ENCODE measurements at places on chromosomes 5 and 9.

GRCh38 chr5:178545941-178546674, 44.1 kb downstream of the COL23A1 start:
- DNase-seq, result no peak

- no peak for DNase-seq
These were observed 327.0 kb upstream of the TNC start for GRCh38 chr9:115444959-115445358.

- no peak for DNase-seq
These were observed 22.4 kb downstream of the NIPSNAP3B start for GRCh38 chr9:104786293-104786692.

DNA sequence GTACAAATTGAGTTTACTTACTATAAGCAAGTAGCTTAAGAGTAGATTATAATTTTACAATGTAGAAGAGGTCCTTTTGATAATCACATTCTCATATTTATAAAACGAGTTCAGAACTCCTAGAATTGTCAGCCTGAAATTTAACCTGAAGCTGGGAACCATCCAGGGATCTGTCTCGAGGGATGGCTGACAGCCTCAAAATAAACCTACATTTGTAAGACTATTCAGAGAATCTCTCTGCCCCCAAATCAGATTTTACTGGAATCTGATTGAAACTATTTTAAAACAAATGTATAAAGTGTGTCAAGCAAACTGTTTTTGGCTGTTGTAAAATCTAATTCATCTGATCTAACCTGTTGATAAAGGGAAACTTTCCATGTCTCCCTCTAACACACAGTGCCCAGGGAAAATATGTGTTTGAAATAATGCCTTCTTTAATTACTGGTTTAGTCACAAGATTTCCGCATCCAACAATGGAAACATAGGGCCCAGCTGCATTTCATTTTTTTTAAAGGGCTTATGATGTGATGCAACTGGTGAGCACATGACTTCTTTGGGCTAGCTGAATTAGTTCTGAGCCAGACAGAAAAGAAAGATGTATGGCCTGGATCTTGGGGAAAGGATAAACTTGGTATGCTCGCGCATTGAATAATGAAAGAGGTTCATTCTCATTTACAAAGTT, 30.3 kb downstream of the SLC25A46 start:
- DNase-seq, result no peak

DNA sequence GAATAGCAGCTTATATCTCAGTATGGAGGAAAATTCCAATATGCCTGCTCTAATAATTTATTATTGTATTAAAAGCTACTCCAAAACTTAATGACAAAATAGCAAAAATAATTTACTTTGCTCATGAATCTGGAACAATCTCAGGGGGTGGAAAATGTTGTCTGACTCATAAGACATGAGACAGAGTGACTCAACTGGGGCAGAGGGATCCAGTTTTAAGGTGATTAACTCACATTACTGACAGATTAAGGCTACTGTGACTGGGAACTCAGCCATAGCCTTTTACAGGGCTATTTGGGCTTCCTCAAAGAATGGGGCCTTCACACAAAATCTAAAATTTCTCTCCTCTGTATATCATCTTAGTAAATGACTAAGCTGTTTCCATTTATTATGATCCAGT, 1172.9 kb downstream of the CDH12 start:
- no peak for DNase-seq

- no peak for DNase-seq
These were observed 45.1 kb downstream of the TGFBI start for GRCh38 chr5:136073714-136074529.

GRCh38 chr9:22992780-22993179, 546.2 kb downstream of the DMRTA1 start:
- no peak for DNase-seq

GRCh38 chr5:154118893-154119336, 71.6 kb upstream of the GALNT10 start:
- no peak for DNase-seq

DNA sequence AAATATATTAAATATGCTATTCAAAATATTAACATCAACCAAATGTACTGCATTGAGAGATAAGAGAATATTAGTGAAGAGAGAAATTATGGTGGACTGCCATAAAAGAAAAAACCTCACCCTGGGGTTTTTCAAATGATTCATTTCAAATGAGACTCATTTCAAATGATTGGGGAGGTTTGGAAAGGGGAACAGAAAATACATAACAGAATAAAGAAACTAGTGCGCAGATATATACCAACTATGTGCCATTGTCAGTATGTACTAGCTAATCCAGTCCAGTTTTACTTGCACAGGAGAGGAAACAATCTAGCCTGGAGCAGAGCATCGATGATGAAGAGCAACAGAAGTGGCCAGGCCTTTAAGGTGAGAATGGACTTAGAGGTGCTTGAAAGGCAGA, 651.6 kb upstream of the RORB start:
- no peak for DNase-seq

DNA sequence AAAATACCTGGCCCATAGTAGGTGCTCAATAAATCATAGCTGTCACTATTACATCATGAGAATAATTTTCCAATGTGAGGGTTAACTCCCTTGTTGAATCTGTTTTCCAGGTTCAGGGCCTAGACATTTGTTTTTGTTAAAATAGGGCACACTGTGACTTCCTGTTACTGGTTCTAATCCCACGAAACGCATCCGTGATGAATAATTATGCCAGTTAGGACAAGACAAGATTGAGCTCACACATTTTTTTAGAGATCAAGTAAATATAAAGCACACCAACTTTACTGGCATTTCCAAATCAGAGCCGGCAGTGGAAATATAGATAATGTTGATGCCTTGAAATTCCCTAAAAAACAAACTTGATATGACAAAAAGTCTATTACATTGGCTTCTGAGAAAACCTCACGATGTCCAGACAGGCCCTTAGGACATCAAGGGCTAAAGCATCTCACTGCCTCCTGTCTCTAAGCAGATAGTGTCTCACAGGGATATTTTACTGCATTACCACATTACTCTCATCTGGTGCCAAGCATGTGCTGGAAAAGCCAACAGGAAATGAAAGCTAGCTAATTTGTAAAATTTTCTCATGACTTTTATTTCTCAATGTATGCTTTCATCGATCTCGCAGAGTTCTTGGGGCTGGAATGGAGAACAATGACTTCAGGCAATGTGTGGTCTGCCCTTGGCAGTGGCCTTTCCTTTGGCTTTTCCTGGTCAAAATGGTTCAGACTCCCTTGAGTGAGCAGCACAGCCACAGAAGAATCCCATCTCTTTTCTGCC, 414.3 kb upstream of the PAPPA start:
- no peak for DNase-seq

- DNase-seq, result no peak
These were observed 1272.3 kb upstream of the CDH9 start for GRCh38 chr5:28310696-28311095.

- no peak for DNase-seq
These were observed 38.6 kb downstream of the HTR4 start for GRCh38 chr5:148615644-148616275.

- DNase-seq, result no peak
These were observed 16.4 kb downstream of the SLC12A2 start for GRCh38 chr5:128099944-128100343.

- DNase-seq, result no peak
These were observed 39.5 kb upstream of the MAMDC2 start for GRCh38 chr9:70003901-70004714.

DNA sequence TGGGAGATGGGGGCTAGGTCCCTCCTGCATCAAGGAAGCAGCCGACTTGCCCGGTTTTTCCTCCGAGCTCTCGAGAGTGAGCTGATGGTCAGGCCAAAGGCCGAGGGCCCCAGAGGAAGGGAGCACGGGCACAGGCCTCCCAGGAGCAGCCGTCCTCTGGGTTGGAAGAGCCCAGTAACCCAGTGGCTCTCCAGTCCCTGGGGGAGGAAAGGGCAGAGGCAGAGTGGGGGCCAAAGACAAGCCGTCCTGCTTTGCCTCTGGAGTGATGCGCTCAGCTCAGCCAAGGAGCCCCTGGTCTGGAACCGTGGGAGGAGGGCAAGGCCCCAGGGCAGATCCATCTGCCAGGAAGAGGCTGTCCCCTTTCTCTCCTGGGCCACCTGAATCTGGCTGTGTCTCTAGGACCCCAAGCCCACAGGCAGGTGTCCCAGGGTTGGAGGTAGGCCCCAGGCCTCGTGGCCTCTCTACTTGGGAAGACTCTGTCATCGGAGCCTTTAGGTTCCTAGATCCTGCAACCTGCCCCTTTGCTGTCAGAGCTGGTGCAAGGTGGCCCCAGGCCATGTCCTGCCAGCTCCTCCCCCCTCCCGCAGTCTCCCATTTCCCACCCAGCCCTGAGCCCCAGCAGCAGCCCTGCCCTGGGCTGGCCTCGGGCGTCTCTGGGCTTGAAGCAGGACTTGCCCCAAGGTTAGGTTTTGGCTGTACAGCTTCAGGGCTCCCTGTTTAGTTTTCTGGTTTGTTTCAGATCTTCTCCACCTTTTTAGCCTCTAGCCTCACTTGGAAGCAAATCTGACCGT, 224.1 kb downstream of the CACNA1B start:
- DNase-seq, result no peak

DNA sequence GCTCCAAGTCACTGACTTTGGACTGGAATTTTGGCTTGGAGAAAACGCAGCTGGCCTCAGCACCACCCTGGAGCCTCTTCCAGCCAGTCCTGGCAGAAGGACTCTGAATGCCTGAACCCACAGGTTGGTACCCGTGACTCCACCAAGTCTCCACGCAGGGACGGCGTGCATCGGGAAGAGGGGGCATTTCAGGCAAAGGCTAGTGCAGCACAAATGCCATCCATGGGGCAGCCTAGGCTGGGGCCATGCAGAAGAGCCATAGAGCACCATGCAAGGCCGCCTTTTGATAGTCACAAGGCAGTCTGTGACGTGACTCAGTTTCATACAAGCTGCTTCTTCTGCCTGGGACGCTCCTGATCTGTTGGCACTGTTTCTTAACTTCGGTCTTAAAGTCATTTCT, 28.0 kb downstream of the GDNF start:
- DNase-seq, result no peak

GRCh38 chr9:100222674-100223073, 123.6 kb downstream of the INVS start:
- DNase-seq, result no peak

DNA sequence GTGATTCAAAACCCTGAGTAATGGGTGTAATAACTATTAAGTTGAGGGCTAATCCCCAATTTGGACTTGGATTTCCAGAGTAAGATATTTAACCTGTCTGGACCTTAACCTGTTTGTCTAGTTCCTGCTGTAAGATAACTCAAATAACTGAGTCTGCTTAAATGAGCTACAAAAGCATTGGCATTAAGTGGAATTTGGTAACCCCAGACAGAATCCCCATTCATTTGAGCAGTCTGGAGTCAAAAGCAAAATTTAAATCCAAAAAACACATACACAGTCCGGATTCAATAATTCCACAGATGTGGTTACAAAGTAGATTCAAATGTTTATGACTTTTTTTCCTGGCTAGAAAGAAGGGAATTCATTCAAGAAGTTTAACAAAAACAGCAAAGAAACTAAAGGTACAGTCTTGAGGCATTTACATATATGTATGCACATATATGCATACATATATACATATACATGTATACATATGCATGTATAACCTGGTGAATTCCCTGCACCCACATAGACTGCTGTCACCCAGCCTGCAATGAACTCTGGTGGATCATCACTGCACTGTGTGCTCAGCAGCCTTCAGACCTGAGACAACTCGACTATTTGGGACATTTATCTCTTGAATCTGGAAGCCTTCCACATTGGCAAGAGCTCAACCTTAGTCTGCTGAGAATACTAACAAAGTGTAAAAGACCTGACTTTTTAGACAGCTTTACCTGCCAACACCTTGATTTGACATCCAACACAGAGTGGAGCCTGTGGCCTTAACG, 205.4 kb downstream of the LURAP1L start:
- no peak for DNase-seq

- DNase-seq, result no peak
These were observed 65.5 kb downstream of the GNG10 start for GRCh38 chr9:111726949-111727348.

- DNase-seq, result no peak
These were observed 113.8 kb upstream of the CPEB4 start for GRCh38 chr5:173774271-173774761.

DNA sequence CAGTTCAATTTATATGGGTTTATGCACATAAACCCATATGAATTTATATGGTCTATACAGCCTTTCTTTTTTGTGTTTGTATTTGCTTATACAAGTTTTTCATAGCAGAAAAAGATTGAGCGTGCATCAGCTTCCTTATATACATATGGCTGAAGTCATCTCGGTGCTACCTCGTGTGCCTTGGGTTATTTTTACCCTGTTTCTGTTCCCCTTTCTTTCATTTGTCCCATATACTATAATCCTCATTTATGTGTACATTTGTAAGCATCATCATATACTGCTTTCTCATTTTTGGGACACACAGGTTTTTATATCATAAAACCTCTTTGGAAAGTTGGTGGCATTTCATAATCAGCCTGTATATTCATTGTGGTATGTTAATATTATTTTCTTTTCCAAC, 107.8 kb upstream of the ADAMTSL1 start:
- no peak for DNase-seq

GRCh38 chr9:95103281-95103771, 214.2 kb downstream of the FANCC start:
- DNase-seq, result no peak

DNA sequence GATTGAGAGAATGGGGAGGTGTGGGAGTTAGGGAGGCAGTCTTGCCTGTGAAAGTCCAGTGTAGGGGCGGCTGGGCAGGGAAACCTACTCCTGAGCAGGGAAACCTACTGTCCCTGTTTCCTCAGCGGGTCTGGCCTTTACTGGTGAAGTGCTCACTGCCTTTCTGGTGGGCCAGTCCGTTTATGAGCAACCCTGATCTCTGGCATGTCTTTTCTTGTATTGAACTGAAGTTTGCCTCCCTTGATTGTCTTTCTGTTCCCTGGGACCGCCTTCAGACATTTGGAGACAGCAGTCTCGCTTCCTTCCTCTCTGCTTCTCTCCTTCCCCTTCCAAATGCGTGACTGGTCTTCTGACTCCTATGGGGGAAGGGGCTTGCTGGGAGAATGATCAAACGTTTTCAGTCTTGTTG, 2.9 kb downstream of the SNX18 start:
- DNase-seq, result no peak

DNA sequence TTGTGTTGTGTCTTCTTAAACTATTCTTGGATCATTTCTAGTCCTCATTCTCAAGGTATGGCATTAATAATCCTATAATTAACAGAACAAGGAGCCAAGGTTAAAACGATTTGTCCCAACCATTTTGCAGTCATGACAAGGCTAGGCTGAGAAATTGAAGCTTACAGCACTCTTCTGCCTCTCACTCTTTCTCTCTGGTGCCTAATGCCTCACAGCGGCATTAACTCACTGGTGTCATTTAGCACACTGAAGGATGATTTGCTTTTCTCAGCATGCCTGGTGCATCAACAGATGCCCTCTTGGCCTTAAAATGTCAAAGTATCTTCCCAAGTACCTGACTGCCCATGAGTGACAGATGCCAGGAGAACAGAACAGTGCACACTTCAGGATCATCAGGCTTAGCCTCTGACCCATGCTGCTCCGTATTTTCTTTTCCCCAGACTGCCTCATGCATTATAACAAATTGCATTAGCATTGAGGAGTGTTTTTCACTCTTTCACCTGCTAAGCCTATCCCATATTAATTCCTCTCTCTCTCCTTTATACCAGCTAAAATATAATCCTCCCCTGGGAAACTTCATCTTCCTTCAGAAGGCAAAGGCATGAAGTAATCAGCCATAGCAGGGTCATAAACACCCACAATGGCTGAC, 61.1 kb upstream of the SV2C start:
- no peak for DNase-seq

Data from bone marrow (tissue), 2 donors.